Iris pigment epithelial cell (primary cell): ENCODE measurements at places on chromosomes 16 and 17.

- DNase-seq = no peak
Observed at GRCh38 chr17:13582776-13583547, 18.8 kb downstream of the HS3ST3A1 start.

- DNase-seq = no peak
Observed at GRCh38 chr16:89956505-89957215, 8.1 kb downstream of the DEF8 start.

GRCh38 chr17:81455387-81455786 lies 57.2 kb downstream of the ACTG1 start:
- DNase-seq = no peak

DNA sequence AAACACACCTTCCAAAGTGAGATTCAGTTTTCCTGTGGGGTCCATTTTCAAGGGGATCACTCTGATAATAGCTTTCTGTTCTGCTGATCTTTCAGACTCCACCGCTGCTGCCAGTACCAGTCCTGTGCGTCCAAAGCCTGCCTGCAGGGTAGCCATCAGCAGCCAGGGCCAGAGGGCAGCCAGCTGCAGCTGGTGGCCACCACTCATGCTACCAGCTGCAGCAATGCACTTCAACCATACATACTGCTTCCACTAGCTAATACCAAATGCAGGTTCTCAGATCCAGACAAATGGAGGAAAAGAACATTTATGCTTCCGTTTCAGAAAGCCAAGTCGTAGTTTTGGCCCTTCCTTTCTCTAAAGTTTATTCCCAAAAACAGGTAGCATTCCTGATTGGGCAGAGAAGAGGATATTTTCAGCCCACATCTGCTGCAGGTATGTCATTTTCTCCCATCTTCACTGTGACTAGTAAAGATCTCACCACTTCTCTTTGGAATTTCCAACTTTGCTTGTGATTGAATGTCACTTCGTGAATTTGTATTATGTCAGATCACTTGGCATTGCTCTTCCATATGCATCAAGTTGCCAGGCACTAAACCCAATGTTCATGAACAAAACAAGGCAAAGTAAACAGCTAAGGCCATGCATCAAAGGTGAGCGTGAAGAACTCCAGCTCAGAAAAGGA lies 1.8 kb downstream of the RNF43 start:
- DNase-seq = no peak

DNA sequence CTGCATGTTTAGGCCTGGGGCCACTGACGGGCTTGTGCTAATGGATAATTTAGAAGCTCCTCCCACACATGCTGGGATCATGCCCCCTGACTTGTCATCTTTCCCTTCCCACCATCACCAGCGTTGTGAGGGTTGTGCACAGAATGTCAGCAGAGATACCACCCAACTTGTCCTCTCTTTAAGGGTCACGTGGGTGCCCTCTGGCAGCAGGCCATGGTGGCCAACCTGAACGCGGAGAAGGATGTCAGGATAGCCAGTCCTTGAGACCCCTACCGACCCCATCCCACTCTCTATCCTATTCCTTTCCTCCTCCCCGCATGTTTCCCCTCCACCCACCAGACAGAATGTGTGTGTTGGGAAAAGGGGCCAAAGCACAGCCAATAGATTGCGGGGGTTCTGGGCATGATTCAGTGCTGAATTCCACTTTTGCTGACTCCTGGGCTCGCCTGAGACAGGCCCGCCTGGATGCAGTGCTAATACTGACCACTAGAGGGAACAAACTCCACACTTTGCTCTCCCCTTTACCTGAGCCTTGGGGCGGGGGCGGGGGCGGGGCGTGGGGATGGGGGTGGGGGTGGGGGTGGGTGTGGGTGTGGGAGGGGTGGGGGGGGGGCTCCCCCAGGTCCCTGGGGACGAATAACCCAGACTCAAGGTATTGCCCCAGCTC lies at the start of gene GH2:
GH2 (minus strand) TSS at position 10 of the 667 bp plus-strand sequence. CDS start 143 bp downstream, outside the sequence.
- peak; percentile 50 for DNase-seq

- DNase-seq = no peak
Observed at GRCh38 chr17:7133424-7133823, 18.8 kb upstream of the ASGR2 start.

DNA sequence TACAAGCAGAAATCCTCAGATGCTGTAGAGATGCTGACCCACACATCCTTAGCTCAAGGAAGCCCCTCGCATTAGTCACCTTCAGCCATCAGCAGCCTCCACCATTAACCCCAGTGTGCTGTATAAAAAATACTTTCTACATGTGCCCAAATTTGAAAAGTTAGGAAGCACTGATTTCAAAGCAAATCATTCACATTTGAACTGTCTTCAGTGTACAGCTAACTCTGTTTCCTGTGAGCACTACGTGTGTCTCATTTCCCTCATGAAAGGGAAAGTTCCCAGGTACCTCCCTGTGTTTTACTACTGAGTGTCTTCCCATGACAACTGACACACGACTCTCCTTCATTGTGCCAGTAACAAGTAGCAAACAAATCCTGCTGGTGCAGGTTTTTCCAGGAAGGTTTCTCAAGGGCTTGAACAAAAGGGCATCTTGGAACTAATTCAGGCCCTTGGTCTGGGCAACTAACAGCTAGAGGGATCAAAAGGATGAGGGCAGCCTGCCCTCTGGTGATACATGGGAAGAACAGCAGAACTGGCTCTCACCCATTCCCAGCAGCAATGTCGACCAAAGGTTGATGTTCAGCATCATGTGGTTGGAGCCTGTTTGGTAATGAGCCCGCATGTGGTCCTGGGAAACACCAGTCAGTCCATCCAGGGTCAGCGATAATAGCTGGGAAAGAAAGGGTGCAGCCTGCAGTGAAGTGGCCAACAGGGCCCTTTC lies 4.0 kb downstream of the SLC35B1 start:
- DNase-seq = peak; percentile 60

- DNase-seq = no peak
Observed at GRCh38 chr16:11677959-11678881, 10.0 kb downstream of the SNN start.

DNA sequence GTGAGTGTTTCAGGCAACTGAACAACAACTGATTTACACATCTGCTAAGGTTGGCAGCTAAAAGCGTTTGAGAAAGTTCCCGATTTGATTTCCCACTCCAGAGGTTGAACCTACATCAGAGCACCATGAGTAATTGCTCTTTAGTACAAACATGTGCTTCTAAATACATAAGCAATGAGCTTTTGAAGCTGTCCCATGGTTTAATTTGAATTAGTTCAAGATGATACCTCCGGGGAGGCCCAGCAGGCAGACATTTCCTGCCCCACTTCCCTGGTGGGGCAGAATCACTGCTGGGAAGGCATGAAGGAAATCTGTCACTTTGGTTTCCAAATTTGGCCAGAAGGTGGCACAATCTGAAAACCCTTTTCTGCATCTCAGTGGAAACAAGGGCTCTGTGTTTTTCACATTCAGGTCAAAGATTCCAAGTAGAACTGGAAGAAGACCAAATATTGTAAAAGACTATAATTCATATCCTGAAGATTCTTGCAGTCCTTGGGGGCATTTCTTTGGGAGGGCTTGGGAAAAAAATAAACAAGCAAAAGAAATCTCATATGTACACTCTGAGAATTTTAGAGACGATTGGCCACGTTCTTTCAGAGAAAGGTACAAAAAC lies 176.2 kb upstream of the FAM20A start:
- peak; percentile 75 for DNase-seq

DNA sequence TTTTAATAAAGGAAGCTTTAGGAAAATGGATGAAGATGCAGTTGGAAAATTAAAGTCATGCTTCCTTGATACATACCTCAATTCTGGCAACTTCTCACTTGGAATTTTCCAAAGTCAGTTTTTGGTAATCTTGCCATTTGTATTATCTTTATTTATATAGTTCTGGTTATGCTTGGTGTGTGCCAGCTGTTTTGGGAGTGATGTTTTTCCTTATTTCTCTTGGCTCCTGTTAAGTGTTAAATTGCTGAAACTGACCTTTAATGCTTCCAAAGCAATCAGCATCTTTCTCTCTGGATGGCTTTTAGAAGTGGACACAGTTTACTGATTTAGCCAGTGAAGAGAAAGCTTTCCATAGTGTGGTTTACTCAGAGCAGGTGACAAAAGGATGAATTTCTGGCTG lies 70.1 kb upstream of the HAS3 start:
- DNase-seq = no peak

- no peak for DNase-seq
Observed at GRCh38 chr16:53839150-53839549, 135.2 kb downstream of the FTO start.

DNA sequence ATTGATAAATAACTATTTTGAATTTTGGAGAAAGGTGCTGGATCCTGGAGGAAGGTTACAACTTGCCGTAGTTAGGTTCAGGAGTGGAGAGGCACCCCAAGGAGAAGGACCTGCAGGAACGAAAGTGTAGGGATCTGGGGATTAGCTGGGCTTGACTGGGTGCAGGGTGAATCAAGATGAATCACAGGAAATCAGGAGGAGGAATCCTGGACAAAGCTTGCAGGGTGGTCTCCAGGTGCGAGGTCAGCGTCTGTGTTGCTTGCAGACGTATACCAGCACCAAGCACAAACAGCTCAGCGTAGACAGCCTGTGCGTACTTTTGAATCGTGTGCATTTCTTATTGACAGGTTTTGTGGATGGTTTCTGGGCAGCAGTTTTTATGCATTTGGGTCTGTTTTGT lies 144.3 kb downstream of the MSI2 start:
- DNase-seq = peak; percentile 55

- DNase-seq = no peak
Observed at GRCh38 chr17:12358477-12358876, 307.2 kb upstream of the MYOCD start.

DNA sequence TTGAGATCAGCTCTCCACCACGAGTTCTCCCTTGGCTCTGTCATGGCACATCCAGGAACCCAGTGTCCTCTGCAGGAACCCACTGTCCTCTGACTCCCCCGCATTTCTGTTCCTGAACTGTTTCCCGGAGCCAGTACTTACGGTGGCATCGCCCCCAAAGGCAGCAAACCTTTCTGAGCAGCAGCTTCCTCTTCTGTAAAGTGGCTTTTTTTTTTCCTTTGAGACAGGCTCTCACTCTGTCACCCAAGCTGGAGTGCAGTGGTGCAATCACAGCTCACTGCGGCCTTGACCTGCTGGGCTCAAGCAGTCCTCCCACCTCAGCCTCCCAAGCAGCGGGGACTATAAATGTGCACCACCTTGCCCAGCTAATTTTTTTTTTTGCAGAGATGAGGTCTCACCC lies 32.2 kb downstream of the NAGPA start:
- no peak for DNase-seq

DNA sequence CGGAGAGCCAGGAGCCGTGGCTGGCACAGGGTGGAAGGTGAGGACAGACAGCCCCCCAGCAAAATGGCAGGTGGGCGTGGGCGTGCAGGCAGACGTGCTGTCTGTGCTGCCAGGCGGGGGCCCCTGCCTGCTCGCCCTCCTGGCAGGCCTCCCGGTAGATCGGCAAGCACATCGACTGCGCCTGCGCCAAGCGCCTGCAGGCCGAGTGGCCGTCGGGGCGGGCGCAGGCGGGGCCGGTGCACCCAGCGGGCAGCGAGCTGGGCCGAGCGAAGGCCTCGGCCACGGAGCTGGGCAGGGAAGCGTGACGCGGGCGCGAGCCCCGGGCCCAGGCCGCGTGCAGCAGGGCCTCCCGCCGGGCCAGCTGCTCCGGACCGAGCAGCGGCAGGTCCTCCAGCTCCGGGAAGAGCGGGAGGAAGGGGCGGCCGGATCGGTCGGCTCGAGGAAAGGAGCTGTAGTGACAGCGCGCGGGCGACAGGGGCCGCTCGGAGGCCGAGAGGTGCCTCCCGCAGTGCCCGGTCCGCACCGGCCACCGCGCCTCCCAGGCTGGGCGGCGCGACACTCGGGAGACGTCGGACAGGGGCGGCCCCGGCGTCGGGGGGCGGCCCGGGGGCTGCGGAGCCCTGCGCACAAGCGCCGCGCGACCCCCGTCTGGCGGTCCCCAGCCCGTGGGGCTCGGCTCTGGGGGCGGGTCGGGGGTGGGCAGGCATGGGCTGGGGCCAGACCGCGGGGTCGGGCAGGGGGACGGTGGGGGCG lies 16.9 kb downstream of the GRIN2C start:
- peak; percentile 55 for DNase-seq

DNA sequence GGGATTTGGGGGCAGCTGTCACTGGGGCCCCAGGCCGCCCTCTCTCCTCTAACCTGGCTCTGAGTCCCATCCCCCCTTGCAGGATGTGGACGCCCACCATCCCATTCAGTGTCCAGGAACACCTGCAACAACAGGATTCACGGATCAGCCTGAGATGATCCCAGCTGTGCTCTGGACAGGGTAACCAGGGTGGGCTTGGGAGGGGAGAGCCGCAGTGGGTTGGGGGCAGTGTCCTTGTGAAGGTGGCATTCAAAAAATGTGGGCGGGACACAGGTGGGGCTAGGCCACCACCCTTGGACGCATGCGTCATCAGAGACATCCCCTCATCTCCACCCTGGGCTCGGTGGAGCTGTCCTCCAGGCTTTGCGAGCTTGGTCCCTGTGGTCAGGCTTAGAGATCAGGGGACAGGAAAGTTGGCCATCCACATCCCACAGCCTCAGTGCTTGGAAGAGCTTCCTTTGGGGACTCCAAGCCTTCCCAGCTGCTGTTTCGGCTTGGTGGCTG lies 19.1 kb downstream of the DEXI start:
- DNase-seq = no peak

- no peak for DNase-seq
Observed at GRCh38 chr17:43644081-43644480, 17.6 kb downstream of the MEOX1 start.

- DNase-seq = no peak
Observed at GRCh38 chr16:78900044-78900811, 700.3 kb downstream of the MAF start.

DNA sequence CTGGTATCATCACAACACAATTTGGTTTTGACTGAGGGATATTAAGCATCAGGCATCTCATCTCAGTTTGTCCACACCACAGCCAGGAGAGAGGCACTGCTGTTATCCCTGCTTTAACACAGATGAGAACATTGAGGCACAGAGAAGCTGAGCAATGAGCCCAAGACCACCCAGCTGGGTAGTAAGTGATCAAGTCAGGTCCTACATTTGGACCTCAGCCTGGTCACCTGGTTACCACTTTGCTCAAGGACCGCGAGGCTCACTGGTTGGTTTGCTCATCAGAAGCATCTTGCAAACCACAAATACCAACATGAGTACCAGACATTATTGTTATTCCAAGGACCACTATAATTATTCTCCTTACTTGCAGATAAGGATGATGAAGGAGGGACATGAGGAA lies 245.5 kb downstream of the CBLN1 start:
- no peak for DNase-seq

DNA sequence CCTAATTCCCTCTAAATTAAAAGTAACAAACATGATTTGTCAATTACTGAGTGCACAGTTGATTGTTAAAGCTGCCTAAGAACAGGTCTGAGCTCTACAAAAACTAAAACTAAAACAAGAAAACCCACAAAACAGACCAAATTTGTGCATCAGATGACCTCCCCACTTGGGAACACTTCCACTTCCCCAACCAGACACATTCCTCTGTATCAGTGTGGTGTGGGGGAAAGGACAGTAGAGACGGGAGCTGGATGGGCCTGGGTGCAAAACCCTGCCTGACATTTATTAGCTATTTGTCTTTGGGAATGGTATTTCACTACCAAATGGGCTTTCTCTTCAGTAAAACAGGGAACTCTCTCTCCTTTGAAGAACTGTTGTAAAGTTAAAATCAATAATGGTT lies 29.8 kb downstream of the STAT3 start:
- DNase-seq = no peak

GRCh38 chr16:72172105-72173034 lies at the start of gene PMFBP1:
TSS of gene PMFBP1 (minus strand) at chr16:72172155. CDS start at chr16:72171208, 947 bp downstream.
- DNase-seq = peak; percentile 90
